ENCODE measurements at places on chromosomes 3 and 15.

GRCh38 chr3:56753206-56753820 lies 48.4 kb downstream of the ARHGEF3 start:
- peak; percentile 12 for DNase-seq

GRCh38 chr15:60568914-60569391 lies 90.0 kb upstream of the ICE2 start:
- DNase-seq = no peak

DNA sequence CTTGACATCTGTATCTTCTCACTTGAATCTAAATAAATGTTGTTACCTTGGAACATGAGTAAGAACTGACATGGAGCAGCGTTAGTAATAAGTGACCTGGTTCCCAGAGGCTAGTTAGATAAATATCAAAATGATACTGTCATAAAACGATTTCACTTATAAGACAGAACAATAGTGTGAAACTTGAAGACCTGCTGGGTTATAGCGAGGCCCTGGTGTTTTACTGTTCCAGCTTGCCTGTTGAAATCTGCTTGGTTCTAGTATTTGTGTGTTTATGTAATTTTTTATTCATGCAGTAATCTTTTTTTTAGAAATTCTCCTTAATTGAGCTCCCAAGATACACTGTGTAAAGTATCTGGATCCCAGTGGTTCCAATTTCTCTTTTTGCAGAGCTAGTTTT lies 129.4 kb downstream of the CACNA2D3 start:
- DNase-seq = no peak

GRCh38 chr15:68435966-68436365 lies 4.0 kb upstream of the ITGA11 start:
- no peak for DNase-seq

DNA sequence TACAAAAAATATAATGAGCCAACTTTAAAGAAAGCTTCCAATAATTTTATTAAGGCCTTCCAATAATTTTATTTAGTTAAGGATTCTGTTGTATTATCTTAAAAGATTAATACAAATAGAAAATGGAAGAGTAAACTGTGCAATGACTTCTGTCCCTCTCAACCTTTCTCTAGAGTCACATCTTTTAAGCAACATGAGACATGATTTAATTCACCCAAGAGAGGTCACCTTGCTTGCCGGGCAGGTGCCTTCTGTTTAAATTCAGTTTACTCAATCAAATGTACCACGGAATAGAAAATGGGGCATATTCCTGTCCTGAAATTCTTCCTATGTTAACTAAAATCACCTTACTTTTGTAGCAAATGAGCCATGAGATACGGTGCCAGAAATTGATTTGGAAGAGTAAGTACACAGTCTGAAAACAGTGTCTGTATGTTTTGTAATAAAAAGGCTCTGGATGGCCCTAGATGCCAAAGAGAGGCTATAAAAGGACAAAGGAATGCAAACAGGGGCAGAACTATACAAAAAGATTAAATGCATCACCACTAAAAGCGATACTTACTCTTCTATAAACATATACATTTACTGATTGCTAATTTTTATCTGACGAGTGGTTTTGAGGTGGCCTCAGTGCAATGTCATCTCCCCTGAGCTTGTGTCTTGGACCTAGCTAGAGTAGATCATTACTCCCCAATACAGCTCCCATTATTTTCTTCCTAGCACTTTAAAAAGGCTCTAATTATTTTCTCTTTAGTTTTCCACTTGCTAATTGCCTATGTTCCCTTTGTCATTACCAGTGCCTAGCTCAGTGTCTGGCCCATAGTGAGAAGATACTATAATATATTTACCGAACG lies 134.0 kb downstream of the FHIT start:
- no peak for DNase-seq

DNA sequence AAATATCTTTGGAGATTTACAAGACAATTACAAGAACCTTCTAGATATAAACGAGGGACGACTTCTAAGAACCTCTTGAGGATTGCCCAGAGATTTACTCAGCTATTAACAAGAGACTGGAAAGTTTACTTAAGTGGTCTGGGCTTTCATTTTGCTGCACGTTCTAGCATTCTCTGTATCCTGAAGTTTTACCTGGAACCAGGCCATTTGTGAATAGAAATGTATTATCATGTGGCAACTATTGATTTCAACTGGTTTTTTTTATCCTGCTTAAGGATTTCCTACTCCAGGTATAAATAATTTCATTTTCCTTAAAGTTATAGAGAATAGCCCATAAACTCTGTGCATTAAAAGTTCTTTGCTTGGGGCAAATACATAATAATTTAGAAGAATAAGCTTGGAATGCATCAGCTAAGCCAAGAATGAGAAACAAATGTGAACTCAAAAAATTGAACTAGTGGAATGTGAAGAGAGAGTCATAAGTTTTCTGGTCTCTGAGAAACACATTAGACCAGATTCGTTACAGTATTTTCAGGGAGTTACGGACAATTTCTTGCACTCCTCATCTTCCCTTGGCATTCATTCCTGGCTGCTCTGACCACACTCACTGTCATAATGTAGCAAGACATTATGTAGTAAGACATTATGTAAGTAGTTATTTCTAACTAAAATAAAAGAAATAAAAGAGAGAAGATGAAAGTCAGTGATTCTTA lies 1.3 kb downstream of the AQP9 start:
- peak; percentile 38 for DNase-seq

GRCh38 chr3:194075088-194075615 lies 60.8 kb upstream of the HES1 start:
- no peak for DNase-seq

GRCh38 chr15:81174792-81175327 lies 21.8 kb upstream of the IL16 start:
- no peak for DNase-seq

DNA sequence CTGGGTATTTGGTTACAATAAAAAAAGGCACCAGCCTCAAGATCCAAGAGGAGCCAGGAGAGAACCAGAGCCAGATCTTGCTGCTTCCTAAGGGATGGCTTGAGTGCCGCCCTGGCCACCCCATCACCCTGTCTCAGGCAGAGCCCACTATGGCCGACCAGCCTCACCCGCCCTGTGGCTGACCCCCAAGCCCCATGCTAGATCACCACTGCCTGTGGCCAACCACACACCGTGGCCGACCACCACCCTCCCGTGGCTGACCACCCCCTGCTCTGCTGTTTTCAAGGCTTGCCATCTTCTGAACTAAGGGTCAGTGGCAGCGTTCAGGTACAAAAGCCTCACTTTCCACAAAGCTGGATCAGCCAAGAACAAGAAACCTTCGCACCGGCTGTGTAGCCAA lies 12.0 kb downstream of the CSPG5 start:
- DNase-seq = no peak

GRCh38 chr3:13599887-13600450 lies 51.0 kb downstream of the FBLN2 start:
- no peak for DNase-seq

GRCh38 chr3:16883057-16883722 lies 1.6 kb upstream of the PLCL2 start:
- DNase-seq = peak; percentile 88

GRCh38 chr3:5071061-5071460 lies 51.0 kb upstream of the ARL8B start:
- DNase-seq = peak; percentile 62

GRCh38 chr3:45164056-45164455 lies 17.9 kb upstream of the CDCP1 start:
- no peak for DNase-seq

DNA sequence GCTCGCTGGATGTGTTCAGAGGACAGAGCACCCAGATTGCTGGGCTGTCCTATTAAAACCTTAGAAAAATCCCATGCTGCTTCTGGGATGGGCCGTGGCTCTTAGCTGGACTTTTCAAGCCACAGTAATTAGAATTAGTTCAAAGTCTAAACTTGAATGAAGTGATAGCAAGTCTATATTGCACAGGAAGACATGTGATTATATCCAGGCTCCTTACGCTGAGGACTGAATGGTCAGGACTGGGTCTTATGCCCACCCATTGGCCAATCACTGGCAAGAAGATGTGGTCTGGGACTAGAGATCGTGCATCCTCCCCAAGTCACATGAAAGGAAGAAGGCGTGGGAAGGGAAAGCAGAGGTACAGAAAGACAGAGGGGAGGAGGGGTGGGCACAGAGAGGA lies 227.6 kb downstream of the FAM43A start:
- DNase-seq = no peak

GRCh38 chr3:48918388-48919214 lies at the start of gene ARIH2:
Gene ARIH2, plus strand, starts transcription at chr3:48918842. Its CDS starts 8,717 bp downstream, at chr3:48927559.
- peak; percentile 94 for DNase-seq

- DNase-seq = no peak
These were observed 507.6 kb downstream of the FHIT start for GRCh38 chr3:60743631-60744164.

- no peak for DNase-seq
These were observed 62.7 kb downstream of the NPTN start for GRCh38 chr15:73570355-73571032.

DNA sequence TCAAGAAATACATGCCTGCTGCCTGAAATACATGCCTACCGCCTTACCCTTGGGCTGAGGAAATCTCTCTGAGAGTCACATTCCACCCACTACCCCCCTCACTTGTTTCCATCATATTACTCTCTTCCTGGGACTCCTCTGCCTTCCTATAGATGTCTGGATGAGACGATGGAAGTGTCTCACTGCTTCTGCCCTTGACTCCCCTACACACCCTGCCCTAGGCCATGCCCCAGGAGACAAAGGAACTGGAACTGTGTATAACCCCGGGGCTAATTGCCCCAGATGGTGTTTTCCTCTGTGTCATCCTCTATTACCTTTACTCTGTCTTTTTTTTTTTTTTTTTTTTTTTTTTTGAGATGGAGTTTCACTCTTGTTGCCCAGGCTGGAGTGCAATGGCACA lies 102.0 kb downstream of the GTPBP8 start:
- no peak for DNase-seq

DNA sequence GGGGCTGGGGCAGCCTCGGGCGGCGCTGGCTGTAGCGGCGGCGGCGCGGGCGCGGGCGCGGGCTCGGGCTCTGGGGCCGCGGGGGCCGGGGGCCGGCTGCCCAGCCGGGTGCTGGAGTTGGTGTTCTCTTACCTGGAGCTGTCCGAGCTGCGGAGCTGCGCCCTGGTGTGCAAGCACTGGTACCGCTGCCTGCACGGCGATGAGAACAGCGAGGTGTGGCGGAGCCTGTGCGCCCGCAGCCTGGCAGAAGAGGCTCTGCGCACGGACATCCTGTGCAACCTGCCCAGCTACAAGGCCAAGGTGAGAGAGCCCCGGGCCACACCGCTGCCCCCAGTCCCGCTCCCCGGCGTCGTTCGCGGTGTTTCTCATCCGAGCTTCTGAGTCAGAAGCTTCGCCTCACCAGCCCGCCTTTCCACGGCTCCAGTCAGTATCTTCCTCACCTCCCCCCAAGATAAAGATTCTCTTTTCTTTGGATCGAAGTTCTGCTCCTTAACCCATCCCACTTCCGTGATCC lies 600 bp downstream of the FBXO45 start:
- peak; percentile 8 for DNase-seq

DNA sequence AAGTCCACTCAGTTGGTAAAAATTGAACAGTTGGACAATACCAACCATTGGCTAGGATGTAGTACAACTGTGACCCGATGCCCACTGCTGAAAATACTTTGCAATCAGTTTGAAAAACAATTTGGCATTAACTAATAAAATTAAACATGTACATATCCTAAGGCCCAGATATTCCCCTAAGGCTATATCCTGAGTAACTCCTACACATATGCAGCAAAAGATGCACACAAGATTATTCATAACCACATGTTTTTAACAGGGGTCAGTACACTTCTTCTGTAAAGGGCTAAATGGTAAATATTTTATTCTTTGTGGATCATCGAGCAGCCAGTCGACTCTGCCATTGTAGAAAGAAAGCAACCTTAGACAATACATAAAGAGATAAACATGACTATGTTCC lies 116.3 kb downstream of the MEX3B start:
- peak; percentile 20 for DNase-seq

DNA sequence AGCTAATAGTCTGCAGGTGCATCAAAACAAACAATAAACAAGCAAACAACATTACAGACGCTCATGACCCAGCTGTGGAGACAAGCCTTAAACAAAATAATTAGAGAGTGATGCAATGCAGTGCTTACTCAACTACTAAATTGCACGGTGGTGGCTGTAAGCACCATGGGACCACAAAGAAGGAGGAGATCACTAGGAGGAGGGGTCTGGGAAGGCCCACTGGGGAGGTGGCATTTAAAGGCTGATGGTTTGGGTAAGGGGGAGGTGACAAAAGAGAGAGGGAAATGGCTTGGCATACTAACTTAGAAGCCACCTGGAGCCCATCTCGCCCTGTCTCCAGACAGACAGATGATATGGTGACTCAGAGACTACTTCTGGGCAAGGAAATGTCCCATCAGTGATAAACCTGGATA lies 516.7 kb downstream of the FOXP1 start:
- DNase-seq = peak; percentile 55

DNA sequence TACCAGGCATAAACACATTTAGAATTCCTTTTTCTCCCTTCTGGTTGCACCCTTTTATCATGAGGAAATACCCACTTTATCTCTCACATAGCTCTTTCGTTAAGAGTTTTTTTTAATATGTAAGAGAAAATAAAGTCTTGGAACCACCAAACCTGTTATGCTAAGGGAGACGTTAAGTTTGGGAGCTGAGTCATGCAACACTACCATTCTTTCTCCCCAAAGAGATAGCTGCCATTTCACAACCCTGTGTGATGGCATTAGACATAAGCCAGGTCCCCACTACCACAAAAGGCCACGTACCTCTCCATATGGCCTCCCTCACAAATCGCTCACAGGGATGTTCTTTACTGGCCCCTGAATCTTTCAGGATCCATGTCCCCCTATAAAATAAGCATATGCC lies 7.6 kb upstream of the NIPA1 start:
- no peak for DNase-seq

DNA sequence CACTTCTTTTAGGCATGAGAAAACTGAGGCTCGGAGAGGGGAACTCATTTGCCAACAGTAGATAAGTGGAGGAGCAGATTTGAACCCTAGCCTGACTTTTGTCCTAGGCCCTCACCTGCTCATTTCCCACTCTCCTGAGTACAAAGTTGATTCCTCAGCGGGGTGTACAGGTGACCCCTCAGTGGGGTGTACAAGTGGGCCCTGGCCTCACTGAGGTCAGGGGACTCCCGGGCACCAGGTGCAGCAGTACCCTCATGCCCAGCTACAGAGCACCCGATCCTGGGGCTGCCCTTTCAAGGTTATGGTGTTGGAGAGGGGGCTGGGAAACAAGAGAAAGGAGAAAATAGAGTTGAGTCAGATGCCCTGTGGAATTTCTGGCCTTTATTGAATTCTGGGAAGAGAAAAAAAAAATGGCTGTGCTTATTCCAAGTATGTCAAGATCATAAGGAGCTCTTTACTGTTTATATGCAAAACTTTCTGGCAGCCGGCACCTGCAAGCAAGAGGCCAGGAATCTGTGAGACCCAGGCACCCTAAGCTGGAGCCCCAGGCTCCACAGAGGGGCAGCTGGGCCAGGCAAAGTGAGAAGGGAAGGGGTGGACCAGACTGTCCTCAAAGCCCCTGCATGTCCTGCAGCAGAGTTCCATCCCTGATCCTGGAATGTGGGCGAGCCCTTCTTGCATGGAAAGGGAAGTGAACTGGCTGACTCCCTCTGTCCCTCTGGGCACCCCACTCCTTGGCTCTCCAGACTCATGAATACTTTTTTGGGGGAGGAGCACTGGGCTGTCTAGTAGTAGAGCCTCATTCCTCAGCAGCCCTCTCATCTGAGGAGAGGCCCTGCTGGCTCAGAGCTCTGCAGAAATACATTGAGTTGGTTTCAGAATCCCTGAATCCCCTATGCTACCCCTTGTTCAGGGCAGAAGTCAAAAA lies 43.1 kb downstream of the AMOTL2 start:
- DNase-seq = peak; percentile 95

Data from fibroblast of skin of scalp (primary cell).